ENCODE measurements at places on chromosomes 2 and 18.
A peak's percentile ranks its signal among the peaks of the same experiment; 100 is the strongest.

DNA sequence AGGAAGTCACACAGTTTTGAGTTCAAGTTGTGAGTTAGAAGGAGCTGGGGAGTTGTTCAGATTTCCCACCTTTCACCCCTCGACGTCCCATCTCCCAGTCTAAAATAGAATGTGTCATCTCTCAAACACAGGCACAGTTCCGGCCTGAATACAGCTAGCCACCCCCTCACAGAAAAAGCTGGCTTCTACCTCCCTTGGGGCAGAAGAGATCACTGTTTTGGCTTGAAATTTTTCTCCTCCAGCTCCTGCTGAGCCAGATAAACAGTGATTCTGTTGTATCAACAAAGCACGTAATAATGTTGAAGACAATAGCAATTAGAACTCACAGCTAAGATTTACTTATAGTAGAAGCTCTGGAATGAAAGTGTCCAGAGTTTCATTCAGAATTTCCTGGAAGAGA lies 74.7 kb downstream of the KIAA2012 start:
- no peak for DNase-seq

- DNase-seq: no peak
Observed at GRCh38 chr2:203685081-203685621, 21.3 kb upstream of the CD28 start.

DNA sequence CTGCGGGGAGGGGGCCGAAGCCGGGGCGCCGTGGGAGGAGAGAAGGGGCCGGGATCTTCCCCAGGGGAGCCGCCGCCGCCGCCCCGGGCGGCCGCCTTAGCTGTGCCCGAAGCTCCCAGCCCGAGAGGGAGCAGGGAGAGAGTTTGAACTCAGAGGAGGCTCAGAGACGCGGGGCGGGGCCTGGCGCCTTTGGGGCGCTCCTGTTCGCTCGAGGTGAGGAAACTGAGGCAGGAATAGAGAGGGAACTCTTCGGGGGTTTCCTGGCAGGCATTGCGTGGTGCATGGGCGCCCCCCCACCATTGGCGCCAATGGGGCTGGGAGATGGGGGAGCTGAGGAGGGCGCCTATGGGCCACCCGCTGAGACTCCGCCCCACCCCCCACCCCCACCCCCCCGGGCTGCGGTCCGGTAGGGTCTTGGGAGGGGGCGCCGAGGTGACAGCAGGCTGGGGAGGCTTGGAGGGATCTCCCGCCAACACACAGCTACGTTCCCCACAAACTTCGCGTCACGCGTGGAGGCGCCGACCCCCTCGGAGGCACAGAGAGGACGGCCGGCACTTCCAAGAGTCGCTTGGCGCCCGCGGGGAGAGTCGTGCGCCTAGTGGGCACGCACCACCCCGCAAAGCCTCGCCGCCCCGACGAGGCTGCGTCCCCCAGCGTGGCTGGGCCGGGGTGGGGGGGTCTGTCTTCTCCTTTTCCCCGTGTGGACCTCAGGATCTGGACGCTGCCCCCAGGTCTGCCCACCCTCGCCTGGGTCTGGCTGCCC lies 680 bp downstream of the CTDSP1 start:
- peak; percentile 35 for DNase-seq

GRCh38 chr18:74377776-74378175 lies 62.1 kb downstream of the C18orf63 start:
- no peak for DNase-seq

DNA sequence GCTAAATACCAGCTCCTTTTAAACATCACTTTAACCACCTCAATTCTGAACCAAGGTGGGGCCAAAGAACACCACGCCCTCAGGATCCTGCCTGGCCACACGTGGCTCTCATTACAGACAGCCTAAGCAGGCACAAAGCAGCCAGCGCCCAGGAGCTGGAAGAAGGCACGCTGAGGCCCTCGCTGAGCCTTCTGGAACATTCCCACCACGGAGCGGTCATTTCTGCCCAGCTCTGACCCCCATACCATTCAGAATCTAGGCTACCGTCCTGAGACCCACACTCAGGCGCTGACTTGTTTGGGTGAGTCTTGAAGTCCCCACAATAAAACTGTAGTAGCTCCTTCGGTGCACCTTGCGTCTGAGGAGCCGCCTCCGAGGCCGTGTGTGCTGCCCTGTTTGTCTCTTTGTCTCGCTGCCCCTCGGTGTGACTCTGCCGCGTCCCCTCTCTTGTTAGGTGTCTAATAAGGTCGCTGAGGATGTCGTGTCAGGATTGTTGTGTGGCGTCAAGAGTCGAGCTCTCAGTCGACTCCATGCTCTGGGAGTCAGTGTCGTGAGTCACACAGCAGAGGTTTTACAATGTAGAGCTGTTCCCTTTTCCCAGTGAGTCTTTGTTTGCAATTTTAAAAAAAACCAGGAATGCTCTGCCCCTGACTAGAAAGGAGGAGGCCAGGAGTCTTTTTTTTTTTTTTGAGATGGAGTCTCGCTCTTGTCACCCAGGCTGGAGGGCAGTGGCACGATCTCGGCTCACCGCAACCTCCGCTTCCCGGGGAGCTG lies 242.4 kb downstream of the KLHL29 start:
- DNase-seq: no peak

DNA sequence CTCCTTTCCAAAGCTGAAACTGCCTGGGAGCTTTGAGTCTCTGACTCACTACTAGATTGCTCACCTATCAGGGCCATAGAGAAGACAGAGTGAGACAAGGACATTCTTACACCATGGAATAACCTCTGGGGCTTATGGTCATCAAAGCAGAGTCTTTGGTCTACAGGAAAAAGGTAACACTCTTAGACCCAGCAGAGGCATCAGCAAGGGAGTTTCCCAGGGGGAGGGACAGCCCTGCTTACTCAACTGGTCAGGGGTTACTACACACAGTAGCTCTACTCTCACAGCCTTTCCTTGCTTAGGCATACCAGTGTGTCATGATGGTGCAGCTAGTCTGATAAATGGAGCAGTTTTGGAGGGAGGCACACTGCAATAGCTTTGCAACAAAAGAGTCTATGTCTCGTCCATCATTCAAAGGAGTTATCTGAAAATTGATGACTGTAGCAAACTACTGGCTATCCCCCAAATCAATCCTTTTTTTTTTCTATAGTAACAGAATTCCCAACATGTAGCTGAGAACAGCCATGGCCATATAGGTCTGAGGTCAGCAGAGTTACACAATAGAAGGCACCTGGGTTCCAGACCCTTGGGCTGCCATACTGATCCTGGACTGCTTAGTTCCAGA lies 22.4 kb upstream of the CD28 start:
- no peak for DNase-seq

Data from pons (tissue), 1 donor.